Hepatocyte (in vitro differentiated cells): ENCODE measurements at places on chromosomes 5 and 9.
A peak's percentile ranks its signal among the peaks of the same experiment; 100 is the strongest.

DNA sequence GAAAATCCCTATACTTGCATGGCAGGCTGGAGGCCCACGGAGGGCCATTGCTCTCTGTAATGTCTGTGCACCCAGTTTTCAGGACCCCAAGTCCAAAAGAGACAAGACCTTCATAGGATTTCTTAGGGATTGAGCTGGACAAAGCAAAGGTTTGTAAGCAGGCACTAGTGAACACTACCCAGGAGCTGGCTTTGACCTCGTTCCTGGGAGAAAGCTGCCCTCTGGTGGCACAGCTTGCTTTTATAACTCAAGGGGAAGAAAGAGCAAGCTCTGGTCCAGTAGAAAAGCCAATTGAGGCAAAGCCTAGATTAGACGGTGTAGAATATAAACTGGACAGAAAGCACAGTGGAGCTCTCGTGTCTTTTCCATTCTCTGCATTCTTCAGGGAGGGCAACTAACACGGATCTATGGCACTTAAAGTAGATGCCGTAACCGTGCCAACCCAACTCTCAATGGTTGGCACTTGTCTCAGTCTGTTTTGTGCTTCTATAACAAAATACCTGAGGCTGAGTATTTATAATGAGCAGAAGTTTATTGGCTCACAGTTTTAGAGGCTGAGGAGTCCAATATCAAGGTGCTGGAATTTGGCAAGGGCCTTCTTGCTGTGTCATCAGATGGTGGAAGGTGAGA is 7.9 kb downstream of the GABRP start:
- no peaks in the 10 kb centered on the region for H3K27me3 ChIP-seq
- no peak overlapping the region for H3K27ac ChIP-seq
- DNase-seq, result peak; percentile 83
- H3K36me3 ChIP-seq, result no peaks in the 10 kb centered on the region
- no peaks in the 10 kb centered on the region for H3K4me1 ChIP-seq

- H3K4me3 ChIP-seq, result peak within 1 kb of the TSS; percentile 97
- peak; percentile 93 for DNase-seq
- H3K27ac ChIP-seq, result peak within 1 kb of the TSS; percentile 93
- H3K27me3 ChIP-seq, result no peaks in the 10 kb centered on the region
- H3K4me1 ChIP-seq, result peaks cover 52% of the 10 kb centered on the region
Measured at GRCh38 chr5:139648205-139649081, at the start of gene CXXC5. TSS of gene CXXC5 (plus strand) at chr5:139648349. CDS start at chr5:139680524, 32,175 bp downstream.

DNA sequence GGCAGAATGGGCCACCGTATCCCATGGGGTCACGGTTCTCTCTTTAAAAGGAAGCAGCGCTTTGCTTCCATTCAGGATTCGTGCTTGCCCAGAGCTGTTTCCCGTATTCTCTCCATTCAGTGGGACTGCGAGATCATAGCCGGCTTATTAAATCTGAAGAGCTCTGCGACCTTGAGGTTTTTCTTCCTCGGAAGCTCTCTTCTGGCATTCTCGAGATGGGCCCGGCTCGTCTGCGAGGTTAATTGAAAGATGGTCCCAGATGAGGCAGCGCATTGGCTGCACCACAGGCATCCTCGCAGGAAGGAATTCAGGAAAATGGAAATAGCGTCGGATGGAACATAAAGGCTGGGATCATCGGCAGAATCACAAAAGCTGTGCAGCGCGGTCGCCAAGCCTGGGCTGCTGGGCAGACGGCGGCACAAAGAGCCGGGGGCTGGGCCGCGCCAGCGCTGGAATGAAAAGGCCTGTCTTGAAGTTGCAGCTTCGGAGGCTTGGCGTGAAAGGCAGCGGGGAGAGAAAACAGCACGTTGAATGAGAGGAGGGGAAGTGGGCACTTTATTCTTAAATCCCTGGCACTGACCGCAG is 236.2 kb downstream of the IRX2 start:
- H3K4me1 ChIP-seq, result no peaks in the 10 kb centered on the region
- no peaks in the 10 kb centered on the region for H3K27me3 ChIP-seq
- no peaks in the 10 kb centered on the region for H3K36me3 ChIP-seq
- no peak overlapping the region for H3K27ac ChIP-seq

DNA sequence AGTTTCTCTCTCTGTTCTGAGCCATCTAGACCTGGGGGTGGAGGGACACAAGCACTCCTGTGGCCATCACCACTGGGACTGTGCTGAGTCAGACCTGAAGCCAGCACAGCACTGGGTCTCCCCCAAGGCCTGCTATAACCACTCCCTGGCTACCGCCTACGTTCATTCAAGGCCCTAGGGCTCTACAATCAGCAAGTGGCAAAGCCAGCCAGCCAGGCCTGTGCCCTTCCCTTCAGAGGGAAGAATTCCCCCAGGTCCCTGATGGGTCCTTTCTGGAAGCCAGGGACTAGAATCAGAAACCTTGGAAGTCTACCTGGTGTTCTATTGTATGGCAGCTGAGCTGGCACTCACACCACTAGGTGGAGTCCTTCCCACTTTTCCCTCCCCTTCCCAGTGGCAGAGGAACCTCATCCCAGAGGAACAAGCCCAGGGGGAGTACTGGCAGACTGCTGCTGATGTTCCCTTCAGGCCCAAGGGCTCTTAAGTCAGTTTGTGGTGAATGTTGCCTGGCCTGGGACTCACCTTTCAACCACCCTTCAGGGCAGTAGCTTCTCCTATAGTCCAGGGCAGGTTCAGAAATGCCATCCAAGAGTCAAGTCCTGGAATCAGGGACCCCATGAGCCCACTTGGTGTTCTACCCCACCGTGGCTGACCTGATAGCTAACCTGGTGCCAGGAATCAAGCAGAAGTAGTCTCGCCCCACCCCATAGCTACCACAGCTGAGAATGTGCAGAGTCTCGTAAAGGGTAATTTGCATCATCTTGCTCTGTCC is 20.0 kb downstream of the JMY start:
- DNase-seq, result peak; percentile 59
- H3K36me3 ChIP-seq, result no peaks in the 10 kb centered on the region
- no peak overlapping the region for H3K4me3 ChIP-seq
- H3K27me3 ChIP-seq, result no peaks in the 10 kb centered on the region

GRCh38 chr9:5569409-5569808 is 59.1 kb downstream of the PDCD1LG2 start:
- H3K4me3 ChIP-seq, result no peak overlapping the region
- no peak overlapping the region for H3K27ac ChIP-seq
- no peaks in the 10 kb centered on the region for H3K36me3 ChIP-seq
- H3K4me1 ChIP-seq, result no peaks in the 10 kb centered on the region
- DNase-seq, result no peak
- H3K27me3 ChIP-seq, result no peaks in the 10 kb centered on the region

GRCh38 chr5:131671409-131671808 is 36.4 kb upstream of the RAPGEF6 start:
- H3K27ac ChIP-seq, result peak overlapping the region; percentile 61
- H3K36me3 ChIP-seq, result no peaks in the 10 kb centered on the region
- no peaks in the 10 kb centered on the region for H3K27me3 ChIP-seq
- no peak overlapping the region for H3K4me3 ChIP-seq

- no peak overlapping the region for H3K4me3 ChIP-seq
- H3K4me1 ChIP-seq, result no peaks in the 10 kb centered on the region
- no peak for DNase-seq
- no peaks in the 10 kb centered on the region for H3K36me3 ChIP-seq
- no peaks in the 10 kb centered on the region for H3K27me3 ChIP-seq
Measured at GRCh38 chr9:87894998-87895625, 12.4 kb downstream of the SPATA31E1 start.

GRCh38 chr5:134125039-134126015 is 10.8 kb downstream of the TCF7 start:
- H3K4me1 ChIP-seq, result peaks cover 12% of the 10 kb centered on the region
- H3K27ac ChIP-seq, result peak overlapping the region; percentile 42
- peak; percentile 37 for DNase-seq
- no peaks in the 10 kb centered on the region for H3K36me3 ChIP-seq
- H3K4me3 ChIP-seq, result no peak overlapping the region

- H3K27ac ChIP-seq, result peak overlapping the region; percentile 28
- DNase-seq, result peak; percentile 84
- H3K4me3 ChIP-seq, result no peak overlapping the region
- no peaks in the 10 kb centered on the region for H3K36me3 ChIP-seq
- no peaks in the 10 kb centered on the region for H3K27me3 ChIP-seq
- H3K4me1 ChIP-seq, result no peaks in the 10 kb centered on the region
Measured at GRCh38 chr9:107340920-107341632, 58.0 kb downstream of the RAD23B start.

DNA sequence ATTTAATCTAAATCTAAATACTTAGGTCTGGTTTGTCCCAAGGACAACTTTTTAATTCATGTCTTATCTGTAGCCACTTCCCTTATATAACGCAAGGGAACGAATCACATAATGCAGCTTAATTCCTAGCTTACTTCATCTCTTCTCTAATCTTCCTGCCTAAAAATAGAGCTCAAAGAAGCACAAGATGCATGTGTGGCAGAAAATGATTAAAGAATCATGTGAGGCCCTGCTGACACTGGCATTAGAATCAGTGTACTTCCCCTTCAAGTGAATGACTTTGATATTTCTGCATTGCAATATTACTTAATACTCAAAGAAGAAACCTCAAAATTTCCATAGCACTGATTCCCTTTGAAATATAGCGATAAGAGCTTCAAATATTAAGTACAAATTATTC is 317.9 kb upstream of the FTMT start:
- H3K27ac ChIP-seq, result no peak overlapping the region
- no peak for DNase-seq
- no peaks in the 10 kb centered on the region for H3K36me3 ChIP-seq
- H3K27me3 ChIP-seq, result no peaks in the 10 kb centered on the region
- H3K4me1 ChIP-seq, result no peaks in the 10 kb centered on the region
- H3K4me3 ChIP-seq, result no peak overlapping the region

DNA sequence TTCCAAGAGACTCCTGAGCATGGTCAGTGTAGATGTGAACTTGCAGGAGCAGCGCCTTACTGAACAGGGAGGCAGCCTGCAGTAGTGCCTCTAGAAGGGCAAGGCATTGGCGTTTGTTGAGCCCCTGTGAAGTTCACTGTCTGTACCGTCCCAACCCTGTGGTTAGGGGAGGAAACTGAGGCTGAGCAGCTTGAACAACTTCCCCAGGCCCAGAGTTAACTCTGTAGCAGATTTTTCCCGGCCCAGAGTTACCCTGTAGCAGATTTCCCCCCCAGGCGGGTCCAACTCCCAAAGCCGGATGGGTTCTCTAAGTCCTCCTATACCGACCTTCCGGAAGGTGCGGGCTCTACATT is 9.6 kb downstream of the LMX1B start:
- peaks cover 12% of the 10 kb centered on the region for H3K4me1 ChIP-seq
- peaks cover 100% of the 10 kb centered on the region for H3K27me3 ChIP-seq
- no peak overlapping the region for H3K27ac ChIP-seq
- H3K4me3 ChIP-seq, result no peak overlapping the region

DNA sequence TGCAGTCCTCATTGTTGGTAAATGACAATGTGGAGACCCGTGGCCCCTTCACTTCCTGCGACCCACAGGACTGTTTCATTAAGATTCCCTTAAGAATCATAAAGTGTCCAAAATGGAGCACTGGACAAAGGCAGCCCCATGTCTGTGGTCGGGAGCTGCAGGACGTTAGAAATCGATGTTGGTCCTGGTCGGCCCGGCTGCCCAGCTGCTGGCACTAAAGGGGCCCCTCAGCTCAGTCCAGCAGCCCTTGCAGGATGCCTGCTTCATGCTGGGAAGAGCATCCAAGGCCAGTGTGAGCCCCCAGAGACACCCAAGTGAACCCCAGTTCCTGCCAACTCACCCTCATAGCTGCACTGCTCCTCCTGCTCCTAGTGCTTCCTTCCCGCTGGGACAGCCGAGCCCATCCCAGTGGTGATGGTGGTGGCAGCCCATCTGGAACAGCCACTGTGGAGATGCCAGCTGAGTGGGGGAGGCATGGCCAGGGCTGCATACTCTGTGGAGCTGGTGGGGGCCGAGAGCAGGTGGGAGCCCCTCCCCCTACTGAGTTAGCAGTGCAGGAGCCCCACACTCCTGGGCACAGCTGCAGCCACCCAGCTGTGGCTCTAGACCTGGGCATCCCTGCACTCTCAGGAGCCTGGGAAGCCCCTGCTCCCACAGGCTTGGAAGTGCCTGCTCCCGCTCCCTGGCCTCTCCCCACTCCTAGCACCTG is 168.0 kb upstream of the IRX2 start:
- no peaks in the 10 kb centered on the region for H3K27me3 ChIP-seq
- H3K4me1 ChIP-seq, result no peaks in the 10 kb centered on the region
- DNase-seq, result no peak
- no peak overlapping the region for H3K4me3 ChIP-seq
- no peak overlapping the region for H3K27ac ChIP-seq

- DNase-seq, result no peak
- H3K4me3 ChIP-seq, result no peak overlapping the region
- no peaks in the 10 kb centered on the region for H3K36me3 ChIP-seq
- H3K27me3 ChIP-seq, result no peaks in the 10 kb centered on the region
- H3K4me1 ChIP-seq, result peaks cover 9% of the 10 kb centered on the region
Measured at GRCh38 chr9:92666236-92666635, 3.7 kb downstream of the IPPK start.

DNA sequence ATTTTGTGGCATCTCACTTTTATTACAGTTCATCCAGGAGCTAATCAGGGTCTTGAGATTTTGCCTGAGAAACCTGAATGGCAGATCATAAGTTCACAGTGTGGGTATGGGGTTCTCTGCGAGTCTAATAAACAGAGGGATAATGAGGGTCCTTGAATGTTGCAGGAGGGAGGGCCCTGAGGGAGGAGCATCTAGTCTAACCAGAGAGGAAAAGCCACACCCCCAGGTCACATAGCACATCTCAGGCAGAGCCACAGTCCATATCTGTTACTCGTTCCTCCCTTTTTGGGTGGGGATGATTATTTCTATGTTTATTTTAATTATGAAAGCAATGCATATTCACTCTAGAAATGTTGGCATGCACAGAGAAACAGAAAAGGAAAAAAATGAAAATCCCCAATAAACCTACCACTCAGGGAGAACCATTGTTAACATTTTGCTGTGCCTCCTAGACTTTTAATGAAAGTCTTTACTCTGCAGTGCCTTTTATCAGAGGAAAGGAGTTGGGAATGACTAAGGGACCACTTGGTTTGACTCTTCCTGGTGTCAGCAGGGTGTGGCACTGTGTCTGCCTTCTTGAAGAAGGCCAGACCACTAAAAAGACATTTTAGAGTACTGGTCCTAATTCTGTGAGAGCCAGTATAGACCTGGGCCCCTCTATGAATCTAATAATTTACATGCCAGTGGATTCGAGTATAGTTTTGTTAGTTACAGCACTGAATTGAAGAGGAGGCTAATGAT is 2.8 kb downstream of the GALNT12 start:
- no peak overlapping the region for H3K4me3 ChIP-seq
- H3K36me3 ChIP-seq, result no peaks in the 10 kb centered on the region
- no peak for DNase-seq
- H3K27ac ChIP-seq, result peak overlapping the region; percentile 69

DNA sequence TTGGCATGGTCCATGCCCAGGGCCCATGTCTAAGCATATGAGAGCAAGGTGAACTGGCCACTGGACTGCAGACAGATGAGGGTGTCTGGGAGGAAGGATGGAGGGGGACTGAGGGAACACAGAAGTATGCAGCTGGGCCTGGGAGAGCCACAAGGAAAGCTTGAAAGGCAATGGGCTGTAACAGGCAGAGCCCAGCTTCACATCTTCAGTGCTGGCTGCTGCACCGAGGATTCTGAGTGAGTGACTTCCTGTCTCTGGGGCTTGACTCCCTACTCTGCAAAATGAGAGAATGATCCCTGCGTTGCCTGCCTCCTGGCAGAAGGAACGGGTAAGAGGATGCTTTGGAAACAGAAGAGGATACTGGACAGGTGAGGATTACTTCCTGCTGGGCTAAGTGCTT is 29.0 kb downstream of the COL15A1 start:
- no peak overlapping the region for H3K4me3 ChIP-seq
- DNase-seq, result no peak
- no peak overlapping the region for H3K27ac ChIP-seq
- no peaks in the 10 kb centered on the region for H3K36me3 ChIP-seq

GRCh38 chr5:132635873-132636272 is 22.1 kb upstream of the IL13 start:
- no peak overlapping the region for H3K4me3 ChIP-seq
- no peaks in the 10 kb centered on the region for H3K27me3 ChIP-seq
- no peak overlapping the region for H3K27ac ChIP-seq
